GM06990 (cell line): ENCODE measurements at places on chromosomes 2 and 18.
A peak's percentile ranks its signal among the peaks of the same experiment; 100 is the strongest.

DNA sequence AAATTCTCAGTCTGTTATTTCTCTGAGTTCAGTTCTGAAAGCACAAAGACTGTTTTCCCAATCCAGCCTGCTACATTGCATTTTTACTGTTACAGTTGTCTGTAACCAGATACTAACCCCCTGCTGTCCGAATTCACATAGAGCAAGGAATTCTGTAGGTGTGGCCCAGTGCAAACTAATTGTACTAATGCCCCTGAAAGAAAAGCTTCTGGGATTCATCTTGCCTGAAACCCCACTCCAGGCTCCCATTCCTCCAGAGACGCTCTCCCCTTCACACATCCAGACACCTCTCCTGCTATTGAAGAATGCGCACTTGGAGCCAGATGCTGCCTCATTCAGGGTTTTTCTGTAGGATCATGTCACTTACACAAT lies 127.0 kb downstream of the TTC32 start:
- DNase-seq = no peak

DNA sequence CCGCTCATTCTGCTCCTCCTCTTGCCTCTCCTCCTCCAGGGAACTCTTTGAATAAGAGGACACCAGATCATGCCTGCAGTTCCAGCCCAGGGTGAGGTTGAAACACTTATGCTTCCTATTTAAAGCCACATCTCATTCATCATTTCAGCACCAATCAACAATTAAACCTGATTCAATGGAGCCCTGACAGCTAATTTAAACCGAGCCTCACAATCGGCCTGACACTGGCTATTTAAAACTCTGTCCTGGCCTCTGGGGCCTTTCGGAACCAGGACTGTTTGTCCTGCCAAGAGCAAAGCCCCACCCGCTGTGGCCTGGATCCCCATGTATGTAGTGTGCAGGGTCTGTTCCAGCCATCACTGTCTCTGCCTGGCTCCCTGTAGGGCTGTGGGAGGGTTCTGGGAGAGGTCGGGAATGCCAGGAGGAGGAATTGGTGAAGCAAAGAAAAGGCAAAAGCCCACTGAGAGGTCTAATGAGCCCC lies 97.4 kb downstream of the MCFD2 start:
- no peak for DNase-seq

DNA sequence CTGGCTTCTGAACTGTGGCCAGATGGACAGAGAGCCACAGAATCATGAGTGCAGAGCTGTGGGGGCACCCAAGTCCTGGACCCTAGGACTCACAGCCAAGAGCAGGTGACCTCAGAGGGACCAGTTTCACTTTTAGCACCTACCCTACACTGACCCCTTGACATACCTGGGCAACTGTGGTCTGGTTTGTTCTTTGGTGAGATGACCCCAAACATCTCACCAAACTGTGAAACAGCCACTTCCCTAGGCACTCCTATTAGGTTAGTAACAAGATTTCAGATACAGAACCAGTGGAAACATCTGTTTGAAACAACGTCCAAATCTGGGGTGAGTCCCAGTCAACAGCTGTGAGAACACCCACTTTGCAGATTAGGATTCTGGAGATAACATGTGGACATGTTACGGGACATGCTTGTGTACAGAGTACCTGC lies 1.9 kb upstream of the ZFP36L2 start:
- DNase-seq = no peak

DNA sequence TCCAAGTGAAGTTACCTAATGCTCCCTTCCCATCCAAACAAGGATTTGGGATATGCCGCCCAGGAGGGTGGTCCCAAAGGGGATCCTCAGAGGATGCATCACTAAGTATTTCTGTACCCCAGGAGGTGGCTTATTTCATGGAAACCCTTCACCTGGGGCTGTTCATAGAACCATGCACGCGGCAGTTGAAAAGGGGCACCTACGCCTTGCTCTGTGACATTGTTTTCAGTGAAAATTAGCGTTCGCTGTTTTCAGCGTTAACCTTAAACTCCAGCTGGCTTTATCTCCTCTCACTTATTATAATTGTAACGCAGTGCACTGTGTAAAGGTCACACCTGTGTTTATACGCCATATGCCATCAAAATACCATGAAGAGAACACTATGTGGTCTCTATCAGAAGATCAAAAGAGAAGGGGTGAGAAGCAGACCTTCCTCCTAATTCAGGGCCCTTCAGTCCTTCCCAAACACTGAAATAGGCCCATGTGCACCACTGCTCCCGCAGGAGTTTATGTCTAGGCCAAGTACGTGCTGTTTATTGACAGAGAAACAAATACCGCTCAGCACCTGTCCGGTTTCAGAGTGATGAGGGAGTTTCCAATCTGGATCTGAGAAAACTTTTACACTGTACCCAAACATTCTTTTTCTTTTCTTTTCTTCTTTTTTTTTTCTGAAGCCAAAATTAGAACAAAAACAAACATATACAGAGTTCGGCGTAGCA lies 162.1 kb downstream of the BCL2 start:
- peak; percentile 75 for DNase-seq

DNA sequence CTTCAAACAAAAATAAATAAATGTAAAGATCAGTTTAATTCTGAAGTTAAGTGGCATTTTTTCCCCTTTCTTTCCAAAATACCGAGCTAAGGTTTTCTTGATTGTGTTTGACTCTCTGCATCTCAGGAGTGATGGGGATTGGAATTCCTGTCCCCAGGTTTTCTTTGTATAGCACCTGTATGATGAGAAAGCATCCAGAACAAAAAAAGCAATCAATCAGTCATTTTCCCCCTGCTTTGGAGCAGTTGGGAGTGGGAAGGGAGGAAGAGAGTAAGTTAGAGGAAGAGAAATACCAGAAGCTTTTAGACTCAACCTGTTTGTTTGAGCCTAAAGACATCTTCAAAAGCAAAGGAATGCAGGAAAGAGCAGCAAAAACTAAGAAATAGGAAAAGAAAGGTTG lies 88.5 kb downstream of the RIF1 start:
- no peak for DNase-seq

- no peak for DNase-seq
Observed at GRCh38 chr2:150911766-150912280, 349.8 kb downstream of the RBM43 start.

DNA sequence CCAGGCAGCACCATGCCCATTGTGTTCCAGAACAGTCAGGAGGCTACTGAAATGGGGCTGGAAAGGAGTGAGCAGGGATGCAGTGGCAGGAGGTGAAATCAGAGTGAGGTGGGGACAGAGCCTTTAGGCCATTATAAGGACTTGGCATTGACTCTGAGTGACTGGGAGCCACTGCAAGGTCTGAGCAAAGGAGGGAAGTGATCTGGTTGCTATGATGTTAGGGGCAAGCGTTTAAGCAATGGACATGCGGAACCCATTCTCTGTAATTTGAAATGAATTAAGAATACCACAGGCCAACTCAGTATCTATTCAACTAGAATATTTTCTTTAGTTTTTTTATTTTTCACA lies 98.2 kb downstream of the DPP4 start:
- no peak for DNase-seq

DNA sequence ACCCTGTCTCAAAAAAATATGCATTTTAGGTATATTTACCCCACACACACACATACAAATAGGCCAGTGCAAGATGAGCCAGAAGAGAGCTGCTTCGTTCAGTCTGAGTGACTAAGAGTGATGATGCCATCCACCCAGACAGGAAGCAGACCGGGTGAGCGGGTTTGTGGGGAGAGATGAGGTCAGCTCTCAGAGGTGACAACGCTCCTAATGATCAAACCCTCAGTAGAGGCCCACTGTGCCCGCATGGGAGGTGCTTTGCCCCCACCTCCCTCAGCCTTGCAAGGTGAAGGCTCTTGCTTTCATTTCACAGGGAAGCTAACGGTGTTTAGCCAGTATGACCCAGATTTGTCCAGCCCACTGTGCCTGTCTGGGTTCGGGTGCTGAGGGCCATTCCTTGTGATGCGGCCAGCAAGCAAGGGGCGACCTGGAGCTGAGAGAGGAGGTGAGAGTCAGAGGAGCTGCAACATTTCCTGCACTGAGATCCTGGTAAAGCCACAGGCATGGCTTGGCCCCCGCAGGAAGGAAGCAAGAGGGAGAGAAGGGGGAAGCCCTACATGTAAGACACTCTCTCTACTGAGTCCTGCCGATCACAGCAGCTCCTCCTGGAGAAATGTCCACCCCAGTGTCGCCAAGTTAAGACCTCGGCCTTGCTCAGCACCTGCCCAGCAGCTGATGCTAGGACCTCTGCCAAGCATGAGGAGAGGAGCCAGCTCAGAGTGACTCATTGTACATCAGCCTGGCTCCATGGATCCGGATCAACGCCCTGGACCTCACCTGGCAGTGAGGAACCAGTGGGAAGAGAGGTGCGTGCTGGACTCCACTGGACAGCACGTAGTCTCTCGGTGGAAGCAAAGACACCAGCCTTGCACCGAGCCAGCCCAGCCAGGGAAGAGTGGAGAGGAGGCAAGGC lies 37.0 kb downstream of the NIFK start:
- peak; percentile 72 for DNase-seq

GRCh38 chr2:85801871-85802270 lies 48.1 kb downstream of the ATOH8 start:
- DNase-seq = no peak

GRCh38 chr18:3486512-3486911 lies 36.5 kb downstream of the TGIF1 start:
- DNase-seq = no peak

- no peak for DNase-seq
Observed at GRCh38 chr18:12652861-12653401, 5.0 kb downstream of the SPIRE1 start.

DNA sequence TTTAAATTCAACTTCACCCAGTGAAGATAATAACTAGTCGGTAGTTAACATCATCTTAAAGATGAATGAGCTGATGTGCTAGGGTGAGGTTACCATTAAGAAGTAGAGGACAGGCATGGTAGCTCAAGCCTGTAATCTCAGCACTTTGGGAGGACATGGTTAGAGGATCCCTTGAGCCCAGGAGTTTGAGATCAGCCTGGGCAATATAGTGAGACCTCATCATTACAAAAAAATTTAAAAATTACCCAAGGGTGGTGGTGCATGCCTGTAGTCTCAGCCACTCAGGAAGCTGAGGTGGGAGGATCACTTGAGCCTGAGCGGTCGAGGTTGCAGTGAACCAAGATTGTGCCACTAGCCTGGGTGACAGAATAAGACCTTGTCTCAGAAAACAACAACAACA lies 4.7 kb downstream of the GALNT5 start:
- DNase-seq = no peak

- DNase-seq = no peak
Observed at GRCh38 chr2:119553687-119554344, 9.6 kb downstream of the CFAP221 start.

GRCh38 chr2:179253226-179253625 lies 11.4 kb downstream of the SESTD1 start:
- peak; percentile 37 for DNase-seq

DNA sequence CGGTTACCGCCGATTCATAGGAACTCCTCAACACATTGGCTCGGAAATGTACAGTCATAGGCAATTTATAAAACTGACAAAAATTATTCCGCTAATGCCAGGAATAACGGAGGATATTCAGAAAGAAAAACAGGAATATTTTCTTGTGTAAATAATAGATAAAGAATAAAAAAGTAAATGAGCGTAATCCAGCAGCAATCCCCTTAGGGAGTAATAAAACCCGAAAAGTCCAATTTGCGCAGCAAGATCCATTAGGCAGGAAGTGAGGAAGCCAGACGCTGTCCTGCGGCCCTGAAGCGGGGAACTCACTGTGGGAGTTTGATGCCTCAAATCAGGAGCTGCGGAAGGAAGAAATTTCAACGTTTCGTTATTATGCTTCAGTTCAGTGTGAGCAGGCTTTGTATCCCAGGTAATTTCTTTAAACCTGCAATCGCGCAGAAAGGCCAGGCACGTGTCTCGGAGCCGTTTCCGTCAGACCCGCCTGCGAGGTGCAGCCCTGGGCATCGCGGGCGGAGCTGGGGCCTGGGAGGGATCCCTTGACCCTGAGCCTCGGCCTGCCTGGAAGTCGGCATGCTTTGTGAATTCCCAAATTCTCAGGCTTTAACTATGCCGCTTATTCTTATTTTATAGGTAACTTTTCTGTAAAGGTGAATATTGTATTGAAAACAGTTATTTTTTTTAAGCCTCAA lies 180.9 kb upstream of the ALKAL2 start:
- no peak for DNase-seq

- DNase-seq = no peak
Observed at GRCh38 chr2:167144179-167144898, 256.1 kb downstream of the XIRP2 start.

DNA sequence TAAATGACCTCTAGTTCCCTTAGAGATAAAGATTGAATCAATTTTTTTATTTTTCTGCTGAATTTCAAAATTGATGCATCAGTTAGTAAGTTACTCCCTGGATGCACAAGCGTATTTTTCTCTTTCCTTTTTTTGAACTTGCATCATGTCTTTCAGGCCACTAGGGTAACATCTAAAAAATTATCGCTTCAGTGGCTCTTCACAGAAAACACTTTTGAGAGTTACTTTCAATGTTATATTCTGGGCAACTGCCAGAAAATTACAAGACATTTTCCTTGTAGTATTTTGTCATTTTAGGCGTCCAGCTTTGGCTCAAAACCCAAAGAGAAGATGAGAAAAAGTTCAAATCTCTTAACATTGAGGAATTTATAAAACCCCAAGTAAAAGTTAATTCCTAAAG lies 59.8 kb downstream of the DSEL start:
- no peak for DNase-seq

DNA sequence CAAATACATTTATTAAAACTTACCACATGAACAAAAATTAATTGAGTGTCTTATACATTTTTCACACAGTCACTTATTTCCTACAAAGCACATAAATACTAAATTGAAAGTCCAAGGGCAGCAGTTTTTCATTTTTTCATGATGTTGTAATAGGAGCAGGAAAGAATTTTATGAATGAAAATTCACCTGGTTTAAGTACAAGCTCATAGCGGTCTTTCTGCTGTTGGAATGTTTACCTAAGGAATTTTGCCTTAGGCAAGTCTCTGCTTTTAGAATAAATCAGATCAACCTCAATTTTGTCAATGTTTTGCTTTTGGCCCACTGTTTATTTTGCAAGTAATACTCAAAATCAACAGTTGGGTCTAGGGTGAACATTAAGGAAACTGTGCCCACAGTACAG lies 40.0 kb downstream of the ETAA1 start:
- DNase-seq = no peak

- DNase-seq = no peak
Observed at GRCh38 chr18:34921811-34922385, 119.3 kb upstream of the MAPRE2 start.

GRCh38 chr18:3607309-3608098 lies 157.5 kb downstream of the TGIF1 start:
- no peak for DNase-seq

DNA sequence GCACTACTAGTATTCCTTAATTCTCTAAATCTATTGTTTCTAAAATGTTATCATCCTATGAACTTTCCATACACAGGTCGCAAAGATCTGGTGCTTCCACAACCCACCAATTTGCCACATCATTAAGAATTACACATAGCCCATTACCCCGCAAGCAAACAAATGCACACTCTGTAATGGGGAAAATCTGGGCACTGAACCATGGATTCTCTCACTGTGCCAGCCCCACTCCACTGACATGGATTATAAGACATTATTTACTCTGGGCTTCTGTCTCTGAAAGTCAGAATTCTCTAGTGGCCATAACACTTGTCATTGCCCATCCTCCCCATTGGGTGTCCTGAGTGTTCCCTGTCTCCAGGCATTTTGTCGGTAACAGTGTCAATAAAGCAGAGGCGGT lies 537.1 kb downstream of the EPHA4 start:
- no peak for DNase-seq

GRCh38 chr2:52264488-52264887 lies 1232.6 kb upstream of the NRXN1 start:
- DNase-seq = no peak

GRCh38 chr2:147485210-147485851 lies 359.5 kb upstream of the ACVR2A start:
- no peak for DNase-seq
